Glutamatergic neuron (in vitro differentiated cells): ENCODE measurements at places on chromosomes 5 and 9. TPM values are rescaled to one million over a fixed set of nuclear protein-coding genes. Genes with fewer than 3 reads are reported as not detected.
A peak's percentile ranks its signal among the peaks of the same experiment; 100 is the strongest.

PCDHB16 gene
- 20.1 TPM for total RNA-seq

OR13F1 gene
- not detected for total RNA-seq

DNA sequence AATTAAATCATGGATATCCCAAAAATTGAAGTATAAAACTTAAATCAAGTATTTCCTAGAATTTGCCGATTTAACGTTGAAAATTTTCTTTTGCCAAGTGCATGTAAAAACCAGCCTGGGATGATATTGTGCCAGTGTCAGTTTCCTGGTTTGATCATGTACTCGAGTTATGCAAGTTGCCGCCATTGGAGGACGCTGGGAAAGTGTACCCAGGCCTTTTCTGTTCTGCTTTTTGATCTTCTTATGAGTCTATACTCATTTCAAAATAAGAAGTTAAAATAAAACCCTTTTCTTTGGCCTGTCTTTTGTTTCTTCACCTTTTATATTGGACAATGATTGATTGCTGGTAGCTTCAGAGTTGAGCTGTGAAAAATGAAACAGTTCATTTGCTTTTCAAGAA is 93.1 kb upstream of the NFIL3 start:
- no peak for DNase-seq

GRCh38 chr5:73764586-73764985 is 138.6 kb downstream of the ARHGEF28 start:
- DNase-seq: no peak

DNA sequence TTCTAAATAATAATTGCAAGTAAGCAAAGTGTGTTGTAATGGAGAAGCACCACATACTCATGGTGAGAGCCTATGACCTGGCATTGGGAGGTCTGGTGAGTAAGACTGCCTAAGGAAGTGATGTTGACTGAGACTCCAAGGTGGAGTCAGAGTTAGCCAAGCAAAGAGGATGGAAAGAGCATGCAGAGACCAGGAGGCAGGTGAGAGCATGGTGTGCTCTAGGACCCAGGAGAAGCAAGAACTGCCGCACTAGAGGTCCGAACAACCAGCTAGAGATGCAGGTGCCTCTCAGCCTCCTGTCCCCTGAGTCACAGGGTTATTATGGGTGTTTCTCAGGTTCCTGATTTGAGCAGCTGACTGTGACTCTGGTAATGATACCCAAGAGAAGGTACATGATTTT is 27.3 kb downstream of the ANP32B start:
- no peak for DNase-seq

GRCh38 chr9:121840838-121841760 is 189.7 kb downstream of the DAB2IP start:
- DNase-seq: no peak

MACIR gene
- 6.8 TPM for total RNA-seq

KIF4B gene
- not detected for total RNA-seq

DNA sequence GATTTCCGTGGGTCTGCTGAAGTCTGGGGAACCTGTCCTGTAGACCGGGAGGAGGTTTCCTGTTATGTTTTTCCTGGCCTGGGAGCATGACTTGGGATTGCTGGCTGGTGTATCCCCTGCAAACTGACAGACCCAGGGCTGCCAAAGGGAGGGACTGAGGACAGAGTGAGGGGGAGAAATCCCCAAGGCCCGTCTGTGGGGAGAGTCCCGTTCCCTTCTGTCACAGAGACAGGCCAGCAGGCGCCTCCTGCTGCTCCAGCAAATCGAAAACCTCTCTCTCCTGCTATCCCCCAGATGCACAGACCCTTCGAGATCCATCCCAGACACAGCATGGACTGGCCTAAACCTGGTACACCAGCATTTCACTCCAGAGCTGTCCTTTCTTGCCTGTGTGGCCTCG is 56.2 kb upstream of the ALDH1B1 start:
- DNase-seq: peak; percentile 77

DMRT2 gene
- 0.56 TPM for total RNA-seq

CXXC5 gene
- total RNA-seq: 130 TPM

GRCh38 chr5:74660140-74660539 is 19.6 kb upstream of the ENC1 start:
- DNase-seq: no peak

GRCh38 chr5:173826086-173826427 is 62.1 kb upstream of the CPEB4 start:
- DNase-seq: no peak

FOXE1 gene
- not detected for total RNA-seq

- DNase-seq: no peak
These were observed 206.0 kb upstream of the WWC1 start for GRCh38 chr5:168085261-168086031.

GRCh38 chr5:138077064-138077696 is 6.7 kb upstream of the WNT8A start:
- DNase-seq: peak; percentile 72

GRCh38 chr5:79512049-79512448 is 1.9 kb downstream of the HOMER1 start:
- DNase-seq: no peak

MAMDC2 gene
- 0.22 TPM for total RNA-seq

ANKRD20A1 gene
- not detected for total RNA-seq

MEIKIN gene
- not detected for total RNA-seq

DNA sequence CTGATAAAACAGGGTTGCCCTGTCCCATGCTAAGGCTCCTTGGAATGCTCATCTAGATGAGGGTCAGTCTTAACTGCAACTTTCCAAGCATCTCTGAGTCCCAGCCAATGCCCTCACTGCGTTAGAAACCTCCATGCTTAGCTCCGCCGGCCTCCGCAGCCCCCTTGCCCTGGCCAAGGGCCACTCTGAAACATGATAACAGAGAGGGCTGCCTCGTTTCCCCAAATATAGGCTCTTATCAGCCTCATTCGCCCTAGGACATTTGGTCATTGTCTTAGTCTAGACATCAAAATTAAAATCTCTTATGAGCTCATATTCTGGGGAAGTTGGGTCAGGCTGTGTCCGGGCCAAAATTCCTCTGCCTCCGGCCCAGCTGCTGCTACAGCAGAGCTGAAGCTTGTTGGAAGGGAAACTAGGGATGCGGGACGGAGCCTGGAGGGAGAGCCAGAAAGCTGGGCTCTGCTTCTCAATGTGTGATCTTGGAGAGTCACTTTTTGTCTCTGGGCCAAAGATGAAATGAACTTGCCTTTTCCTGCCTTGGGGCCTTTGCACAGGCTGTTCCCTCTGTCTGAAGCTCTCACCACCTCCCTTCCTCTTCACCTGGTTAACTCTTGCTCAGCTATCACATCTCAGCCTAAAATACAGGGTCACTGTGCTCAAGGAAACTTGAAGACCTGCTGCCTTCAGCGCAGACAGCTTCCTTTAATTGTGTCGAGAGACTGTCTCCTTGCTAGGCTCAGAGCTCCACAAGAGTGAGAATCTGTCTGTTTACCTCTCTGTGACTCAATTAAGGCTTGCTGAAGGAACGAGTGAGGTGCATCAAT is 191.3 kb downstream of the RGS3 start:
- DNase-seq: no peak

- DNase-seq: no peak
These were observed 16.7 kb downstream of the PRLR start for GRCh38 chr5:35213608-35214007.

DNA sequence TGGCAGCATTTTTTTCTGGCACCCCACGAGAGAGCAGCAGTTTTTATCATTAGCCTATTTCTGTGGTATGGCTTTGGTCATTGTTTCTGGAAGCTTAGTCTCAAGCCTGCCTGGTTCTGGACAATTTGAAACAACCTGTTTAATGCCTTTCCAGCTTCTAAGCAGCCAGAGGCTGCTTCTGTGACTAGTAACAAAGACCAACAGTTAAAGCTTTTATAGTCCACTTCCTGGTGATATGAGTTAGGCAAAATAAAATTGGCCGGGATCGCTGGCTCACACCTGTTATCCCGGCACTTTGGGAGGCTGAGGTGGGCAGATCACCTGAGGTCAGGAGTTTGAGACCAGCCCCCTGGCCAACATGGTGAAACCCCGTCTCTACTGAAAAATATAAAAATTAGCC is 24.0 kb downstream of the LYRM7 start:
- DNase-seq: no peak

DNA sequence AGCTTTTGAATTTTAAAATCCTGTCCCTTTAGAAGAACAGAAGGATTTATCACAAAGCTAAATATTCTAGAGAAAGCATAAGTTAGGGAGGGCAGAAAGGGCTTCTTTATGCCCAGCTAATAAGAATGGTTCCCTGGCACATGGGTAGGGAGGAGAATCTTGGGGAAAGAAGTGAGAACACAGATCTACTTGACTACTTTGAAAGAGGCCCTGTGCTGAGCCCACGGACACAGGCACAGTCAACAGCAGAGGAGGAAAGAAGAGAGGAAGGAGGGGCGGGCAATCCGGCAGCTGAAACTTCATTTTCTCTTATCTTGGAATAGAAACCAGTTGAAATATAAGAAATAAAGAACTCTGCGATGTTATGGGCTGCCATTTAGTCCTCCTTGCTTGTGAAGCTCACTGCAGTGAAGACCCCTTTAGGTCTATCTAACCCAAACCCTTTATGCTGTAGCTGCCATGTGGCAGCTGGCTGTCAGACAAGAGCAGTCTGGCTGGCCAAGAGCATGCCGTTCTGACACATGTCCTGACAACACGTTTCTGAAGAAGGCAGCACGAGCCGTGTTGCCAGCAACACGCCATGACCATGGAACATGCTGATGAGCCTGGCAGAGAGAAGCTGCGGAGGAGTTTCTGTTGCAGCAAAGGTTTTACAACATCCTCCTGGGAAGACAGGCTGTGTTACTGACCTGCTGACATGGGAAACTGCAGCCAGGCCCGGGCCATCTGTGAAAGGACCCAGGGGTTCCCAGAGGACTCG is 34.2 kb downstream of the ABLIM3 start:
- DNase-seq: peak; percentile 39

FRRS1L gene
- total RNA-seq: 4.4 TPM

TAF11L2 gene
- not detected for total RNA-seq

C9orf50 gene
- 0.56 TPM for total RNA-seq

- DNase-seq: no peak
These were observed 601.5 kb downstream of the ACTL7B start for GRCh38 chr9:108254236-108254635.

DNA sequence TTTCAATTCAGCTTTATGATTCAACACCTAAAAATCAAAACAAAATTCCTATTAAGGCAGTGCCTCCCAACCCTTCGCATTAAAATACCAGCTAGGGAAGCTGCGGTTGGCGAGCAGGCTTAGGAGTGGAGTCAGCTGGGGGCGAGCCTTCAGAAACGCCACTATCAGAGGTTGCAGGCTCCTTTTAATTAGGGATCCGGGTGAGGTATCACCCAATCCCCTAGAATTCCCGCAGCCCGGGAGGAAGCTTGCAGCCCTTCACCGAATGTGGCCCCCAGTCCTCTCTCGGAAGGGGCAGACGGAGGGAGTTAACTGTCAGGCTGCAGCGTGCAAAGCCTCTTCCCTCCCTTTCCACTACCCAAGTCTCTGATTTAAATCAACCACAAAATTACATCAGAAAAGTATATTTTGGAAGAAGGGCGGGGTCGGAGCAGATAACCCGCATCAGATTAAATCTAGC is 1.7 kb downstream of the STC2 start:
- no peak for DNase-seq

DNA sequence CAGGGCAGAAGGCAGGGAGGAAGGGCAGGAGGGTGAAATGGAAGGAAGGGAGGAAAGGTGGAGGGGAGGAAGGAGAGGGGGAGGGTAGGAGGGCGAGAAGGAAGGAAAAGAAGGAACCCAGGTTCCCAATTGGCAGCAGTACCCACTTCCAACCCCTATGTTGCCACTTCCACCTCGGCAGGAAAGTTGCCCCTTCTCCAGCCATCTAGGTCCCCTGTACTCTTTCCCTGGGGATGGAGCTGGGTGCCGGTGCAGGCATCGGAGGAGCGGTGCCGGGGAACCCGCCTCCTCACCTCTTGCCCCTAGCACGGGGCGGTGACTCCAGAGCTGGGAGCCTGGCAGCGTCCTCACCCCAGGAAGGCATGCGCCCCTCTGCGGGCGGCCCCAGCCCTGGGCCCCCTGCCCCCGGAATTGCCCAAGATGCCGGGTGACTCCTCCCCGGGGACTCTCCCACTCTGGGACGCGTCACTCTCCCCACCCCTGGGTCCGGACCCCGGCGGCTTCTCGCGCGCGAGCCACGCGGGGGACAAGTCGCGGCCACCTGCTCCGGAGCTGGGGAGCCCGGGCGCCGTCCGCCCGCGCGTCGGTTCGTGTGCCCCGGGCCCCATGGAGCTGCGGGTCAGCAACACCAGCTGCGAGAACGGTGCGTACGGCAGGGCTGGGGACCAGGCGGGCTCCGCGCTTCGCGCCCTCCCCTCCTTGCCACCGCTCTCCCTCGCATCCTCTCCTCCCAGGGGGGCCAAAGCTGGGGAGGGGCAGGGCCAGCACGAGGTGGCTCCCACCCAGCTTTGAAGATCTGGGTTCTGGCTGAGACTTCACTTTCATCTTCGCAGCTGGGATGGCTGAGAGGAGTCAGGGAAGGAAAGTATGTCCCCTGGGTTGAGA is at the start of gene NIPAL4:
TSS of gene NIPAL4 (plus strand) at position 499 of the 885 bp plus-strand sequence. CDS start at position 607, 108 bp downstream.
- DNase-seq: peak; percentile 34

DNA sequence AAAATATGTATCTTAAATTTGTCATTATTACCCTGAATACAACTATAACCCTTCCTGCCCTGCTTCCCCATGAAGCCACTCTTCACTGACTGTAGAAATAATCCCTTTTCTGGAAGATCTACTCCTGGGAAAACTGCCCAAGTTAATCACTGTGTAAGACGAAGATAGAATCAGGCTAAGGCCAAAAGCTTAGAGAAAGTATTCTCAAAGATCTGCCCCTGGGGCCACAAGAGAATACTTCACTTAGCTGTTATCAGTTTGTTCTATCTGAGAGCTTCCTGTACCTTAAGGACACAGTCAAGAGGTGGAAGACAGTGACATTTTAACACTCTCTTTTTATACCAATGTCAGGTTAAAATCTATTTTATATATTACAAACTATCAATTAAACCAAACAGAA is 33.8 kb downstream of the RNF145 start:
- DNase-seq: no peak

PHF24 gene
- total RNA-seq: 3.1 TPM

GRCh38 chr5:151023651-151024050 is 3.3 kb downstream of the GPX3 start:
- no peak for DNase-seq

NUTM2G gene
- not detected for total RNA-seq

DNA sequence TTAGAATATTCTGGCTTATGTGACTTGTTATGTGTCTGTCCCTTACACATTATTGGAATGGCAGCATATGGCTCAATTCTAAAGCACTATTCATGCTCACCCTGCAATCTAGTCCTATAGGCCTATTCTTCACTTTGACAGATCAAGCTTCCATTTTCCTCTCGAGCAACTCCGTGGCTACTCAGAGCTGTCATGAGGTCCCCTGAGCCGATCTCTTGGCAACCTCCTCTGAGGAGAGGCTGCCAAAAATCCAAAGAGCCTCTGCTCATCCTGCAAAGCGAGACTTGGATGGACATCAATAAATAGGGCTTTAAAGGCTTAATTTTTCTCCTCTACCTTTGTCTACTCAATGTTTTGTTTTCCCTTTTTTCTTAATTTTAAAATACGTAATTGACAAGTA is 163.8 kb downstream of the GABRB2 start:
- DNase-seq: no peak

EGFLAM gene
- total RNA-seq: 13.2 TPM

- no peak for DNase-seq
These were observed 942 bp downstream of the DCANP1 start for GRCh38 chr5:135446206-135446605.

SPINK1 gene
- not detected for total RNA-seq
